GOT3 (cell line): ENCODE measurements at places on chromosomes 2 and 18.

GRCh38 chr2:229725716-229726574 is 11.6 kb upstream of the DNER start:
- DNase-seq = no peak

GRCh38 chr2:171735991-171736710 is 48.9 kb downstream of the DYNC1I2 start:
- DNase-seq = no peak

DNA sequence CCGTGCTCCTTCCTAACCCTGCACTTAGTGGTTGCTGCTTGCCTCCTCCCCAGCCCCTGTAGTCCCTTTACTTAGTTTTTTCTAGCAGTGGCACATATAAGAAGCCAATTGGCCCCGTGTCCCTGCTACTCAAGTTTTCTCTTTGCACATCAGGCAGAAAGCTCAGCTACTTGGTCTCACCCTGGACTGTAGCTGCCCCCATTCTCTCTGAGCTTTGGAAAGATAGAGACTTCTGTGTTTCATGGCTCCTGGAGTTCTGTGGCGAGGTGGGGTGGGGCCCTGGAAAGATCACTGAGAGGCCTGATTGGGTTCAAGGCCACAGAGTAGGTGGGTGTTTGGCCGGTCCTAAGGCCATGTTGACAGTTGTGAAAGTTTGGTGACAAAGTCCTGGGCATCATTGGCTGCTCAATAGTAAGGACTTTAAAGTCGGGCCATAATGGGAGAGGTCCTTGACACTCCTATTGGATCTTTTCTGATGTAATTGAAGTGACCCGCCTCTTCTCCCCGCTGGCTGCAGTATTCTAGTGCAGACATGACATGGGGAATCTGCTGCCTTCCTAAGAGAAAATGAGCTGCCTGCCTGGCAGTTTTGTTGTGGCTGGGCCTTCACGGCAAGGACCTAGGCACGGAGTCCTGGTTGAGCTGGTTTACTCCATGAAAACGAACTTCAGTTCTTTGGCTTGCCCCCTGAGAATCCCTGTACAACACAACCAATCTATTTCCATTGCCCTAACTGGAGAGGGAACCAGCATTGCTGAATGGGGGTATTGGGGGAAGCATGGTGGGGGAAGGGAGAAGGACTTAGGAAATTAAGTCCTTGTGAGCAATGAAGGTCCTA is 26.2 kb upstream of the CYP27A1 start:
- no peak for DNase-seq

GRCh38 chr2:59249441-59250306 is 1008.5 kb upstream of the FANCL start:
- no peak for DNase-seq

GRCh38 chr18:32383050-32383819 is 87.4 kb downstream of the GAREM1 start:
- DNase-seq = no peak

DNA sequence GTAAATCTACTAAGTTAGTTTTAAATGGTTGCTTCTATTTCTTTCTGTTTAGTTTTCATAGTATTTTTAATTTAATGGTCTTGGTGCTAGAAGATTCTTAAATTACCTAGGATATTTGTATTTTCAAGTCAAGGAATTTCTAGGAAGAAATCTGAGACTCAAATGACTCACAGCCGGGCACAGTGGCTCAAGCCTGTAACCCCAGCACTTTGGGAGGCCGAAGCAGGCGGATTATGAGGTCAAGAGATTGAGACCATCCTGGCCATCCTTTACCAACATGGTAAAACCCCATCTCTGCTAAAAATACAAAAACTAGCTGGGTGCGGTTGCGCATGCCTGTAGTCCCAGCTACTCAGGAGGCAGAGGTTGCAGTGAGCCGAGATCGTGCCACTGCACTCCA is 95.5 kb downstream of the C2orf74 start:
- no peak for DNase-seq

DNA sequence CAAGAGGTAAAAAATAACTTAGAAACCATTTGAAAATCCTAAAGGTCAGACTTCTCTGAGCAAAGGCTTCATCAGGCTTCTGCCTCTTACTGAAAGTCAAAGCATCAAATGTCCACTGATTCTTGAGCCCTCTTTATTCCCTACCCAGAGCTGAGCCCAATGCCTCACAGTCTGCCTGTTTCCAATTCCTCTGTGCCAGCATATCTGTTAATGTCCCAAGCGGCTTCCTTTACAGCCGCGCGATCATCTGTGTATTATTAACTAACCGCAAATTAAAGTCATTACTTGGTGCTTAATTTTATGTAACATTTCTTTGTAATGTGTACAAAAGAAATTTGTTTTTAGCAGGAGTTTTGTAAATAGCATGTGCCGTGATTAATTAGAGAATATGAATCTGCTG is 418.8 kb upstream of the HNRNPA3 start:
- no peak for DNase-seq

- no peak for DNase-seq
These were observed 168.7 kb downstream of the TCF4 start for GRCh38 chr18:55419132-55419946.

DNA sequence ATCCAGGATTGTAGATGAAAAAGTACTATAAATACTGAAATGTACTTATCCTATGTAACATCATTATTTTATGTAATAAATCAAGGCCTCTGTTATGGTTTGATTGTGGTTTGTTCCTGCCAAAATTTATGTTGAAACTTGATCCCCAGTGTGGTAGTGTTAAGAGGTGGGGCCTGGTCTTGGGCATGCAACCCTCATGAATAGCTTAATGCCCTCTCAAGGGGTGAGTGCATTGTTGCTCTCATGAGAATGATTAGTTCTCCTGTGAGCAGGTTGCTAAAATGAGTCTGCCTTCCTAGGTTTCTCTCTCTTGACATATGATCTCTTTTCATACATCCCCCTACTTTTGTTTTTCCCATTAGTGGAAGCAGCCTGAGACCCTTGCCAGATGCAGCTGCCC is 915.4 kb downstream of the TSN start:
- DNase-seq = no peak

GRCh38 chr2:101205521-101206479 is 46.9 kb upstream of the CNOT11 start:
- DNase-seq = peak; percentile 10

DNA sequence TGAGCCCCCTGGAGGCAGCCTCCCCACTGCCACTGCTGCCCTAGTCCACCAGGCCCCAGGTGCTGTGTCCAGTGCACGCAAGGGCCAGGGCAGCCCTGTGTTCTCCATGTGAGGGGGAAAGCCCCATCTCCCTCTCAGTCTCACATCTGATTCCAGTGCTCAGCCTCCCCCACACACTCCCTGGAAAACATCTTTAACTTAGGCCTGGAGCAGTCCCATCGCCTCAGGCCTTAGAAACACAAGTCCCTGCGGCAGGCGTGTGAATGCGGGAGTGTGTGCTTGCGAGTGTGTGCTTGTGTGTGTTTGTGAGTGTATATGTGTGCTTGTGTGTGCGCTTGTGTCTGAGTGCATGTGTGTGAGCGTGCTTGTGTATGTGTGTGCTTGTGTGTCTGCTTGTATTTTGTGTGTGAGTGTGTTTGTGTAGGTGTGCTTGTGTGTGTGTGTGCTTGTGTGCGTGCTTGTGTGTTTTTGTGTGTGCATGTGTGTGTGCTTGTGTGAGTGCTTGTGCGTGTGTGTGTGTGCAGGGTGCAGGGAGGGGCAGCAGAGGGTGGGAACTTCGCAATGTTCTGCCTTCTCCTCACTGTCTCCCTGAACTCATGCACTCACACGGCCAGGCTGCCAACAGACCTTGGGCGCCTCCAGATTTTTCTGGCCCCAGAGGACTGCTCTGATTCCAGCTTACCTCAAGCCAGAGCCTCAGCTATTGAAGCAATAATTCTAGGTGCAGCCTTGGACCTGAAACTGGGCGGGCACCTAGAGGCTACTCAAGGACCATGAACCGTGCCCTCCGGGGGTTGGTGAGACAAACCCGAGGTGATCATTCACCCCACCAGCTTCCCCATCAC is 139.6 kb downstream of the CABLES1 start:
- no peak for DNase-seq

- DNase-seq = no peak
These were observed 50.4 kb upstream of the FZD5 start for GRCh38 chr2:207819839-207820784.
